CD4-positive, alpha-beta T cell treated with Interferon gamma for 1 hour (primary cell): ENCODE measurements at places on chromosomes 7 and 10.

GRCh38 chr7:156625580-156625979 lies 15.0 kb upstream of the RNF32 start:
- DNase-seq: no peak

GRCh38 chr10:25631471-25631870 lies 302.6 kb upstream of the MYO3A start:
- DNase-seq: no peak

DNA sequence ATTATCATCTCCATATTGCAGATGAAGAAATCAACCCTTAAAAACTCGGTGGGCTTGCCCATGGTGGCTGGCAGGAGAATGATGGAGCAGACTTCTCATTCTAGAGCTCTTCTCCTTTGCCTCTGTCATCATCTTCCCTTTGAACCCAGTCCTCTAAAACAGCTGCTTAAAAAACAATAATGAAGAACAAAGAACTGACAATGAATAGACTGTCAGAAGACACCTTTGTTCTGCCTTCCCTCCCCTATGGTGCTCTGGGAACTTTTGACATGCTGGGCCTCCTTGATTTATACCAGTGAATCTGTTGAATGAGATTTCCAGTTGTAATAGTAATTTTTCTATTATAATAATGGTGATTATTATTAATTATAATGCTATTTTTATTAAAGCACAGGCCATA lies 103.0 kb downstream of the SORCS3 start:
- DNase-seq: no peak

- no peak for DNase-seq
Measured at GRCh38 chr10:22259280-22259679, 41.5 kb upstream of the EBLN1 start.
